D341Med (cell line): ENCODE measurements at places on chromosomes 1 and 21.

- DNase-seq: no peak
Observed at GRCh38 chr1:58997060-58997411, 213.2 kb upstream of the JUN start.

DNA sequence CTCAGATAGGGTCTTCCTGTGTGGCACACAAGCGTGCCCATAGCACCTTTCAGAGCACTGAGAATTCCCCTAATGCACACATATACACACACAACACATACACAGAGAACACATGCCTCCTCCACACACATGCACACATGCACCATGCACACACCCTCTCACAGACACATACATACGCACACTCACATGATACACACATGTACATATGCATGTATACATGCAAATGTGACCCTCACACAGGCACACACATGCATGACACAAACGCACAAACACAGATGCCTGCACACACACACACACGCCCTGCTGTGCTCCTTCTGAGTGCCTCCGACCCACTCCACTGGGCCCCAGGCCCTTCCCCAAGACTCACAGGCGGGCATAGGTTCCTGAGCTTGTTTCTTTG, 251.0 kb downstream of the PTPRU start:
- DNase-seq: no peak

GRCh38 chr1:166999500-167000055, 10.5 kb downstream of the MAEL start:
- no peak for DNase-seq

- peak; percentile 64 for DNase-seq
Observed at GRCh38 chr1:46616277-46617107, at the start of gene MOB3C. MOB3C (minus strand) TSS chr1:46616811; CDS start chr1:46613321, 3,490 bp downstream.

- DNase-seq: no peak
Observed at GRCh38 chr1:24191860-24192259, 4.8 kb upstream of the IFNLR1 start.

- no peak for DNase-seq
Observed at GRCh38 chr1:180854001-180854400, 58.7 kb upstream of the KIAA1614 start.

DNA sequence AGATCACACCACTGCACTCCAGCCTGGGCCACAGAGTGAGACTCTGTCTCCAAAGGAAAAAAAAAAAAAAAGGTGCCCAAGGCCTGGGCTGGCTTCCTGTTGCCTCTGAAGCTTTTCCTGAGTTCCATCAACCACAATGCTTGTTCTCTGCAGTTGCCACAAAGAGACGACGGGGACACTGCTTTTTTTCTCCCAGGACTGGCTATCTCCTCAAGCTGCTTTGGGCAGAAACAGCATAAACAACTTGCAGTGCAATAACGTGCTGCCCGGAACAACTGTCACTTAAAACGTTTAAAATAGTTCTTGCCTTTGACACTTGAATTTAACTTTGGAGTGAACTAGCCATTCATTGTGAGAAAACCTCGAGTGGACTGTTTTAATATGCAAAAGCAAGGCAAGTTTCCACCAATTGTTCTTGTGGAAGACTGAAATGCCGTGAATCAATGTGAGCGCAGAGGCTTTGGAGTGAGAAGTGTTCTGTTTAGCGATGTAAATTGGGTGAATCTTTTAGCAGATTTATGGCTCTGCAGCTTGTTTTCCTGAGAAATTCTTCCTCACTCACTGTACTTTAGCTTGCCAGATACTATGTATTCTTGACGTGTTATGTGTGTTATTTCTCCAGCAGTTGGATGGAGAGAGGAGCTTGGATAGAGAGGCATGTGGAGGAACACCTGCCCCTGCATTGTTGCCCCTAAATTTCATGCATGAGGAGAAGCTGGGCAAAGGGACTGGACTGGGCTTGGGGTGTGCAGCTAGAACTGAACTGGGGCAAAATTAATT, 188.1 kb upstream of the KIAA0040 start:
- DNase-seq: no peak

DNA sequence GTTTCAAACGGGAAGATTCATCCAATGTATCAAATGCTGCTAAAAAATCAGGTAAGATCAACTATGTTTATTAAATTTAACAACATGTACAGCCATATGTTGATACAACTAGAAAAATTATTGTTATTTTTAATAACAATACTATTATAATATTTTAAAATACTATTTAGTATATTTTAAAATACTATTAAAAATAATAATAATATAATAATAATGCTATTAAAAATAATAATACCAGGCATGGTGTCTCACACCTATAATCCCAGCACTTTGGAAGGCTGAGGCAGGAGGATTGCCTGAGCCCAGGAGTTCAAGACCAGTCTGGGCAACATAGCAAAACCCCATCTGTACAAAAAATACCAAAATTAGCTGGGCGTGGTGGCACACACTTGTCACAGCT, 54.6 kb downstream of the CATSPERE start:
- no peak for DNase-seq

DNA sequence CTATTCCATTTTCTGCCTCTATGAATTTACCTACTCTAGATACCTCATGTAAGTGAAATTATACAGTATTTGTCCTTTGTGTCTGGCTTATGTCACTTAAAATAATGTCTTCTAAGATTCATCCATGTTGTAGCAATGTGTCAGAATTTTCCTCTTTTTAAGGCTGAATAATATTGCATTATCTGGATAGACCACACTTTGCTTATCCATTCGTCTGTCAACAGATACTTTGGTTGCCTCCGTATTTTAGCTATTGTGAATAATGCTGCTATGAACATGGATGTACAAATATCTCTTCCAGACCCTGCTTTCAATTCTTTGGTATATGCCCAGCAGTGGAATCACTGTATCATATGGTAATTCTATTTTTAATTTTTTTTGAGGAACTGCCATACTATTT, 10.1 kb upstream of the CCSAP start:
- no peak for DNase-seq

DNA sequence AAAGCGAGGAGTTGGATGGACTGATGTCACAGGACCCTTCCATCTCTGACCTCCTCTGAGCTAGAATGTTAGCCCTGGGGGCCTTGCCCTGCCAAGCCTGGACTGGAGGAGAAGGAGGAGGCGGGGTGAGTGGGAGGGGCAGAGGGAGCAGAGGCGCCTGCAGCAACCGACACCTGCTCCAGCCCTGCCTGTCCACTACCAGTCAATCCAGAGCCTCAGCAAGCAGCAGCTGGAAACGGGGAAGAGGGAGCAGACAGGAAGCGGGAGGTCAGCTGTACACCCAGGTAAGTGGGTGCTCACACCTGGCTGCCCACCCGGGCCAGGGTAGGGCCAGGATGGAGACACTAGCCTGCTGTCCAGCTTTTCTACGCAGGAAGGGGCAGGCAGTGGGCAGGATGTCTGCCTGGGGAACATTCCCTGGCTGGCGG, at the start of gene IGFN1:
IGFN1 (plus strand) TSS at position 201 of the 428 bp plus-strand sequence. CDS start 2,470 bp downstream, outside the sequence.
- no peak for DNase-seq

GRCh38 chr21:35559128-35559828, 501.0 kb downstream of the SETD4 start:
- no peak for DNase-seq

GRCh38 chr1:53653200-53653575, 85.8 kb downstream of the GLIS1 start:
- DNase-seq: no peak

DNA sequence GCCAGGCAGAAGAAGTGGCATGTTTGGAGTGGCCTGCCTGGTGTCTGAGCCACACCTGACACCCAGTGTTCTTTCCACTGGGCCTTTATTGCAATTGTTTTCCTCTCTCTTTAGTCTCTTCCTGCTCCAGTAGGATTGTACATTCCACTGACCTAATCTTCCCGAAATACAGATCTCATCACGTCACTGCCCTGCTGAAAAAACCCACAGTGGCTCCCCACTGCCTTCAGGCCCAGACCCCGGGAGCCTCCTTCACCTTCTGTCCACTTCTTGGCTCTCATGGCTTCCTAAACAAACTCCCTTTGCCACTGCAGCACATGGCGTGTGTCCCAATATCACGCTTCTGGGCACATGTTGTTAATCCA, 25.3 kb upstream of the ATP5PO start:
- DNase-seq: no peak

DNA sequence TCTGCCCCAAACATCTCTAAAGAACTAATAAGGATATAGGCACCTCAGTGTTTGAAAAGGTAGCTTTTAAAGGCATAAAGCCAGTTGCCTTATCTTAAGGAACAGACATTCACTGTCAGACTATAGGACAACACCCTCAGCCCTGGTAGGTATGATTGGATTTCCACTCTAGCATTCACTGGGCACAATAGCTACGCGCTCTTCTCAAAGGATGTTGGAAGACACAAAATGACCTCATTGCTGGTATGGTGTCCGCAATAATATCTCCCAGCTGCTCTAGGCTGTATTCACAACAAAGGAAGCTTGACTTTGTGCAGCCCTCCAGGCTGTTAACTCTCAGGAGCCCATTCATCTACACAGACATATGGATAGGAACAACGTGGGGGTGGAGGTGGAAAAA, 119.4 kb upstream of the CXADR start:
- DNase-seq: no peak

DNA sequence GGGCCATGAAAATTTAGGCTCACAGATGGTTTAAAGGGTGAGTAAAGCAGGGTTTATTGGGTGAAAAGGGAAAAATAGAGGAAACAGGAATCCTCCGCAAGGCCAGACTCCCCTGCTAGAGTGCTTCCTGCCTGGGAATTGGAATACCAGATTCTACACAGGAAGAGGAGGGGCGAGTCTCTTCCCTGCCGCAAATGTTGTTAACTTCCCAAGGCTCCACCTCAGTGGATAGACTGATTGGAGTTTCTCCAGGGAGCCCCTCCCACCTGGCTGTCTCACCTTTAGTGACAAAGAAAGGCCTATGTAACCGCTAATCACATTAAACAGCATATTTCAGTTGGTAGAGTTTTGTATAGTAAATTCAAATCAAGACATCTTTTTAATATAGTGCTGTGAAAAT, 1450.1 kb downstream of the KCNT2 start:
- no peak for DNase-seq

GRCh38 chr21:39935716-39936115, 68.5 kb downstream of the PCP4 start:
- DNase-seq: no peak

DNA sequence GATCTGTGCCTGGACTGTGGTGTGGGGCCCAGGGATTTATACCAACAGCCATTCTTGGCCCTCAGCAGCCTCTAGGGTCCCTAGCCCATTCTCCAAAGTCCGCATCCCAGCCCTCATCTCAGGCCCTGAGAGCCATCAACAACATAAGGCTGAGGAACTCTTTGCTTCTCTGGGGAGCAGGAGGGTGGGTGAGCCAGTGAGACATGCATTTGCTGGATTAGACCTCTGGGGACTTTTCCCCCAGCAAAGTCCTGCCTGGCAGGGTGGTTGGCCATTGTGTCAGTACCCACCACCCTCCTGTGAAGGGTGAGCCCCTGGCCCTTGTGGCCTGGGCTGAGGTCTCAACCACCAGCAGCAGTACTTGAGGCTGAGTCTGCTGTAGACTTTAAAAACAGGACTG, 24.2 kb upstream of the FAM20B start:
- DNase-seq: no peak

- no peak for DNase-seq
Observed at GRCh38 chr1:238552271-238552670, 661.5 kb upstream of the ZP4 start.

DNA sequence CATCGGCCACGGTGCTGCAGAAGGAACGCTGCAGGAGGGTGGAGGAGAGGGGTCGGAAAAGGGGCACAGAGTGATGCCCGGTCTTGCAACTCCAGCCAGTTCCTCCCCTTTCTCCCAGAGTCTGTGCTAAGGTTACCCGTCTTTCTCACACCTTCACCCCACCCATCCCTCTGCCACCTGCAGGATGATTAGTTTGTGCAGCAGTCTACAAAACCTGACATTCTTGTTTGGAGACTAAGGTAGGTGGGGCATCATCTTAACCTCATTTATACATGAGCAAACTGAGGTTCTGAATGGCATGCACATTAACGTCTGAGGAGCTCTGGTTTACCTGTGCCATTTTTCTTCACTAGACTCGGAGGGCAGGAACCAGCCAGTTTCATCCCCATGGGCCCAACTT, 232.3 kb downstream of the GRIK3 start:
- DNase-seq: no peak

DNA sequence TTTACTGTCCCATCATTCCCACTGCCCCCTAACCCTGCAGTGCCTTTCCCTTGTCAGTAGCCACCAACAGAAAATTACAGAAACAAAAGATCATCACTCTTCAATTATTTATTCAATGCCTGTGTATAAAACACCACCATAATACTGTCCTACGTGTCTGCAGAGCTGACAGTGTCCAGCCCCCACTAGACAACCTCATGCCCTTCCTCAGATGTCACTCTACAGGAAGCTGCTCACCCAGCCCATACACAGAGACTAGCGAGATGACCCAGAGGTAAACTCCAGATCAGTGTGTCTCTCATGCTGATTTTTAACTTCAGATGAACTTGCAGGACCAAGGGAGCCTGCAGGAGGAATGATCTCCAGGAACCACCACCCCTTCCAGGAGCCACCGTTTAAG, 51.3 kb upstream of the GJA5 start:
- DNase-seq: no peak

GRCh38 chr1:39826583-39826982, 37.9 kb upstream of the BMP8B start:
- DNase-seq: no peak

DNA sequence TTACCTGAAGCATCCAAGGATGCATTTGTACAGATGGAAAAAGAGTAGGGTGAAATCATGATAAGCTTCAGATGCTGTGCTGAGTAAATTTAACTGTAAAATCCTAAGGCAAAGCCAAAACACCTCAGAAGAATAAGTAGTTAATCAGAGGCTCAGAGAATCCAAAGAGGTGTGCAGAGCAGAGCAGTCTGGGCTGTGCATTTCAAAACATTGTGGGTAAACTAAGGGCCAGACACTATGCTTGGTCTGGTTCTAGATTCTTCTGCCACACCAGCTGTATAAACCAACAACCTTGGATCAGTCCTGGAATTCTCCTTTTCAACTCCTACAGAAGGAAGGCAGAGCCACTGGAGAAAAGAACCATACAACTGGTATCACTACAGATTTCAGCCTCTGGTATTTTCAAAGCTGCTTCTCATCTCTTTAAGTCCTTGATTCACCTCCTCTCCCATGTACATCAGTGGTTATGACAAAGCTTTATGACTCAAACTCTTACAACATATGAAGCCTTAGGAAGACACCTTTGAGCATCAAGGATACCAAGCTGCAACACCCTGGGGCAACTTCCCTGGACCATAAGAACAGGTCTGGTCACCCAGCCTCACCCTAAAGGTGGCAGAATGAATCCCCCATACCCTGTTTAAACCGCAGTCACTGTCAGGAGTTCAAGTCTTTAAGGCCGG, 11.6 kb upstream of the HIPK1 start:
- no peak for DNase-seq

DNA sequence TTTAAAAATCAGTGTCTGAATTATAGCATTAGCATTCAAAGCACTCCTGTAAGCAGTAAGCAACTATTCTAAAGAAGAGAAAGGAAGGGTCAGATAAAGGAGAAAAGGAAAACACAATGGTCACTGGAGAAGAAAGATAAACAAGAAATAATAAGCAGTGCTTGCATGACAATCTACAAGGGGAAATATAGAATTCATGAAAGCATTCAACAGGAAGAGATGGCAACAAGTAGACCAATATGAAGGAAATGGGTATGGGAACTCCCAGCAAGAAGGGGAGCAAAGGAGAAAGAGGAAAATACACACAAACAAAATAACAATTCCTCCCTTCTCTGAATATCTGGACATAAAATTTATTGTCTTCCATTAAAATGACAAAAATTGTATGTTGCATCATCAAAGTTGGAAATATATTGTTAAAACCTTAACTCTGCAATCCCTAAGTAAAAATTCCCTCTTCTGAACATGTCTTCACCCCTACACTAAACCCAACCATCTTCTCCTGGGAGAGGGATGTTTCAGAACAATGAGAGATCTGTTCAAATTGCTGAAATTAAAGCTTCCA, 206.3 kb upstream of the SAMSN1 start:
- DNase-seq: no peak

GRCh38 chr1:27752360-27752759, 20.7 kb upstream of the STX12 start:
- DNase-seq: no peak
